ENCODE measurements at places on chromosomes 7 and 10.

DNA sequence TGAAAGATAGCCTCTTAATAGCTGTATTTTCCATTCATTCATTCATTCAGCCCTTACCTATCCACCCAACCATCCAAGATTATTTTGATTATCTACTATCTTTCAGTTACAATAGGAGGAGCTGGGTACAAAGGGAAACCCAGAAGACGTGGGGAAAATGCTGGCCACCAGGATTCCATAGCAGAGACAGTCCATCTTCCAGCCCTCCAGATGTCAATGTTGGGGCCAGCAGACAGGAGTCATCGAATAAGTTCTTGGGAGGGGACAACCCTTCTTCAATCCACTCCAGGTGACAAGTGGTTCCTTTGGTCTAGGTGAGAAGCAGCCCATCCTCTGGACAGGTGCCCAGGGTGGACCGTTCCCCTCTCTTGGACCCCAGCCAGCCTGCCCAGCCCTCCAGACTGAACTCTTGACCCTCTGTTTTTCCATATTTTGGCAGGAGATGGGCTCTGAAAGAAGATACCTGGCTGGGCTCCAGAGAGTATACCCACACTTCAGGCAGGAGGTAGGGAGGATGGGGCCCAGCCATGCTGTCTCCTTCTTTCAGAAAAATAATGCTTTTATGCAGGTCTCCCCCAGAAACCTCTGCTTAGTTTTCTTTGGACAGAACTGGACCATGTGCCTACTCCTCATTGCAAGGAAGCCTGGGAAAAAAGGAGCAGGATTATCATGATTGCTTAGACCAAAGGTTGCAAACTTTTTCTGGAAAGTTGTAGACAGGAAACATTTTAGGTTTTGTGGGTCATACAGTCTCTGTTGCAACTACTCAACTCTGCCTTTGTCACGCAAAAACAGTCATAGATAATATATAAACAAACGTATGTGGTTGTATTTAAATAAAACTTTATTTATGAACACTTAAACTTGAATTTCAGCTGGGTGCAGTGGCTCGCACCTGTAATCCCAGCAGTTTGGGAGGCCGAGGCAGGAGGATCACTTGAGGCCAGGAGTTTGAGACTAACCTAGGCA is 95.5 kb upstream of the SMNDC1 start:
- no peak for DNase-seq

DNA sequence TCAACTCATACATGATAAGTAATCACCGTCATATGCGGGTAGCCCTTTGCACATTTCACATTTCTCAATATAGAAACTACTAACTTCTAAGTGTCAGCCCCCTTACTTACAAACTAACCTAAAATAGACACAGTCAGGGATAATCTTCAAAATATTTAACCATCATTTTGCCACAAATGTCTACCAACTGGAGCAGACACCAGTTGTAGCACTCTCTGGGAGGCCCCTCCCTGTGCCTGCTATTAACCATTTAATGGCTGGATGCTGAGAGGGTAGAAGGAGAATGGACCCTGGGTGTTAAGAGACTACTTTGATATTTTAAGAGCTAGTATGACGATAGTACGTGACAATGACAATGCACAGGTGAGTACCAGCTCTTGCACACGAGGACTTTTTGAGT is 116.4 kb downstream of the SORBS1 start:
- DNase-seq: no peak

- no peak for DNase-seq
Observed at GRCh38 chr10:60955316-60955715, 11.3 kb upstream of the RHOBTB1 start.

GRCh38 chr10:125118011-125118611 is 42.3 kb downstream of the CTBP2 start:
- no peak for DNase-seq

DNA sequence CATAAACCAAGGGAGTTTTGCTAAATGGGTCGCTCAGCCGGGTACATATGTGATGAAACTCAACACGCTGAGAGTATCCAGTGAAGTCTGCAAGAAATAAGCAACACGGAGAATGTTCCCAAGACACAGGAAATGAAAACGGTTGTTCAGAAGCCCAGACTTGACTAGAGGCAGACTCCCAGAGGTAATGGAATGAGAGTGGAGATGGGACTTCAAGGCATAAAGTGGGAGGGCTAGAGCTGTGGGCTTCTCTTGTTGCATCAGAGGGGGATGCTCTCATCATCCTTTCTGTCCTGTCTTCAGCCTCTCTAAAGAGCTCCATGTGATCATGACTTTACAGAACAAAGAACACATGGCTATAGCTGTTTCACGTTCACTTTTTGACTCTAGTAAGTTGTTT is 88.3 kb downstream of the BAMBI start:
- DNase-seq: no peak

DNA sequence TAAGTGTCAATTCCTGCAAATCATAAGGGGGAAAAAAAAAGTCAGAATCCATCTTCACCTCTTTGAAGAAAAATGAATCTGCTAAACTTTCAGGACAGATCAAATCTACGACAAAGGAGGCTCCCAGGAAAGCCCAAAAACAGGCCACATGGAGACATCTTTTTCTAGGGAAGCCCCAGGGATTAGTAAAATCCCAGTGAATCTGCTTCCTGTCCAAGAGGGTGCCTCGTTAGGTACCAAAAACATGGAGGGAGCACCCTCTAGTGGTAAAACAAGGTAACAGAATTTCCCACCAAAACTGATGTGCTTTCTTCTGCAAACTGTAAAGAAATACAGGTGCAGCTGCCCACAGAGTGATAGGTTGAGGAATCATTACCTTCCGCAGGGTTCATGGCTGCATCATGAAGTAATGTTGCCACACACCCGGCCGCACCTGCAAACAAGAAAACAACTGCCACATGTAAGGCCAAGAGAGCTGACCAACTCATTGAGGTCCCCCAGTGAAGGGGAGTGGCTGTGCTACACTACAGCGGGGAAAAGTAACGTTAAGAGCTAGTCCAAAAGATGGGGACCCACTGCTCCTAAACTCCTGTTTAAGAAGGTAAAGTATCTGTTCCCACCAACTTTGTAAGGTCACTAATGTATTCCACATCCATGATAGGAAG is 7.9 kb downstream of the SLC25A28 start:
- DNase-seq: no peak

GRCh38 chr7:43408981-43409380 is 173.9 kb upstream of the STK17A start:
- DNase-seq: no peak

DNA sequence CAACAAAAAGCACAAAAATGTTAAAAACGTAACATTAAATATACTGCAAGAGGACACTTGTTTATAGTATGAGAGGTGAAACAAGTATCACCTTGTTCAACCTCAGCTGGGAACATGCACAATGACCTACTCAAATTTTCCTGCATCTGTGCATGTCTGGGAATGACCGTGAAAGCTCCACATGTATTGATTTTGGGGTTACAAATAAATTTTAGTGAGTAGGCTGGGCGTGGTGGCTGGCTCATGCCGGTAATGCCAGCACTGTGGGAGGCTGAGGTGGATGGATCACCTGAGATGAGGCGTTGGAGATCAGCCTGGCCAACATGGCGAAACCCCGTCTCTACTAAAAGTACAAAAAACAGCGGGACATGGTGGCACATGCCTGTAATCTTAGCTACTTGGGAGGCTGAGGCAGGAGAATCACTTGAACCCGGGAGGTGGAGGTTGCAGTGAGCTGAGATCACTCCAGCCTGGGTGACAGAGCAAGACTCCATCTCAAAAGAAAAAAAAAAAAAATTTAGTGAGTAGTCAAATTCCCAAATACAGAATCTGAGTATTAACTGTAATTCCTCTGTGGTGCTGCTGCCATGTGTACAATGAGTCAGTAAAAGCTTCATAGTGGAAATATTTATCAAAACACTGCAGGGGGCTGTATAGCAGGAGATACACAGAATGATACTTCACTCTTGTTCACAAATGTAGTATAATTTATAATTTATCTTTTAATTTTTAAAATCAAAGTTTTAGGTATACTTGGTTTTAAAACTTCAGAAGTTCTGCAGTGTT is 41.1 kb downstream of the SUGCT start:
- peak; percentile 18 for DNase-seq

DNA sequence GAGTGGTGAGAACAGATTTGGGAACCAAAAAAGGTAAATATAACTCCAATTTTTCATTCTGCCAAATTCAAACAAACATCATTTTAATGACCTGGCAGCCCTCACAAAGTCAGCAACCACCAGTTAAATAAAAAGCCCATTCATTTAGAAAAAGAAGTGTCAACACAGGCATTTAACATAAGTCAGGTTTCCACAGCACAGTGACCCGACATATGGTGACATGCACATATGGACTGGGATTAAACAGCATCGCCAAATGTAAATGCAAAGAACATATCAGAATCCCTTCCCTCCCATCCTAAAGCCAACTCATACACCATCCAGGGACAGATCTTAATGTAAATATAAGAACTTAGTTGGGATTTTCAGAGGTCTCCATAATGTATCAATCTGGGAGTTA is 293.2 kb downstream of the FGFR2 start:
- DNase-seq: no peak

DNA sequence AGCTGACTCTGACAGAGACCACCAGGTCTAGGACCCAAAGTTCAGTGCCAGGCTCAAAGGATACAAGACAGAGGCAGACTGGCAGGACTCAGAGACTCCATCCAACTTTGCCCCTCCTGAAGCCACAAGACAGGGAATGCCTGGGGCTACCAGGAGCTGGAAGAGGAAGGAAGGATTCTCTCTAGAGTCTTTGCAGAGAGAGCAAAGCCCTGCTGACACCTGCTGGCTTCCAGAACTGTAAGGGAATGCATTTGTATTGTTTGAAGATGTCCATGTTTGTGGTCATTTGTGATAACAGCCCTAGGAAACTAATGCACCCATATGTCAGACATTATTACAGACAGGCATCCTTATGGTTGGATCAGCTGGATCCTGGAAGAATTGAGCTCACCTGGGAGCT is 132.3 kb upstream of the C7orf33 start:
- no peak for DNase-seq

DNA sequence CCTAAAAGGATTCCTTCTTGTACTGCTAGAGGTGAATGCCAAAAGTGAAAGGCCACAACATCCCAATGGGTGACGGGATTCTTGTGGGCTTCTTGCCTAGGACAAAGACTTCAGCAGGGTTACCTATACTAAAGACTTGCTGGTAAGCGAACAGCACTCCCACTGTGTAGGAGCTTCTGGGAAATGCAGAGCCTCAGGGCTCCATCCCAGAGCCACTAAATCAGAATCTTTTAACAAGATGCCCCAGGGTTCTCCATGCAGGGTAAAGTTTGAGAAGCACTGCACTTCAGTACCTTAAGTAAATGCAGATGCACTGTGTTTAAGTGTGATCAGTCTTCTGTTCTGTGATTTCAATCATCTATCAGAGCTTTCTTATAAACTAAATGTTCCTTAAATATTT is 266.9 kb upstream of the KLF14 start:
- no peak for DNase-seq
